ENCODE measurements at places on chromosomes 16 and 17. TPM values are rescaled to one million over a fixed set of nuclear protein-coding genes. Genes with fewer than 3 reads are reported as not detected.

CHST6 gene
- total RNA-seq: 2.5 TPM

LRRC36 gene
- 42.1 TPM for total RNA-seq

- H3K4me1 ChIP-seq: no peaks in the 10 kb centered on the region
- H3K4me3 ChIP-seq: no peak overlapping the region
- H3K36me3 ChIP-seq: peaks cover 88% of the 10 kb centered on the region
These were observed 57.2 kb downstream of the NUP88 start for GRCh38 chr17:5362162-5362811.

BAHCC1 gene
- 19.9 TPM for total RNA-seq

GRCh38 chr17:29495011-29495410 is 71.8 kb downstream of the ABHD15 start:
- H3K27me3 ChIP-seq: no peaks in the 10 kb centered on the region
- no peaks in the 10 kb centered on the region for H3K4me1 ChIP-seq
- no peak overlapping the region for H3K4me3 ChIP-seq
- no peak overlapping the region for H3K27ac ChIP-seq

DDX52 gene
- 20.3 TPM for total RNA-seq

DNA sequence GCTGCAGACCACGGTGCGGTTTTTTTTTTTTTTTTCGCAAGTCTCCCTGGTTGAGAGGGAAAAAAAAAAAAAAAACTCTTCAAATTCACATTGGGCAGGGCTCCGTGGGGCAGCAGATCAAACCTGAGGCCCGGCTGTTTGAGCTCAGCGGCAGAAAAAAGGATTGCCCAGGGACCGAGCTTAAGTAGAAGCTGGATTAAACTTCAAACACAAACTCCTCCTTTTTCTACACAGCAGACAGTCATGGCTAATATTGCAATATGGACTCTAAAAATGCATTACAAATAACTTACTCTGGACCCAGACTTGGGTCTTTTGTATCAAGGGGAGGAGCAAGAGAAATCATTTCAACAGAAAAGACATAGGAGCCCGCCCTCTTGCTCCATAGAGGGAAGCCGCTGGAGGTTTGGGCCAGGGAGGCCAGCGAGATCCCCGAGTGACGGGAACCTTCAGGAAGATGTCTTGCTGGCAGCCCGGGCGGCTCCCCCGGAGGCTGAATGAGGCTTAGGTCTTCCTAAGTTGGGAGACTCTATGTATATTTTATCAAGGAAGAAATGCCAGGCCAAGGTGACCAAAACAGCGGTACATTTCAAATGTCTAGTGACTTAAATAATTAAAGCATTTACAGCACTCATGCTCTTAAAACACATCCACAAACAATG is 167.7 kb downstream of the ZNF423 start:
- H3K4me3 ChIP-seq: no peak overlapping the region
- H3K27ac ChIP-seq: no peak overlapping the region
- no peaks in the 10 kb centered on the region for H3K4me1 ChIP-seq
- no peak for DNase-seq
- no peaks in the 10 kb centered on the region for H3K27me3 ChIP-seq
- no peaks in the 10 kb centered on the region for H3K36me3 ChIP-seq

GRCh38 chr16:20707461-20707860 is 10.0 kb upstream of the ACSM1 start:
- H3K4me3 ChIP-seq: no peak overlapping the region
- H3K27me3 ChIP-seq: no peaks in the 10 kb centered on the region
- H3K36me3 ChIP-seq: no peaks in the 10 kb centered on the region
- H3K27ac ChIP-seq: no peak overlapping the region

DNA sequence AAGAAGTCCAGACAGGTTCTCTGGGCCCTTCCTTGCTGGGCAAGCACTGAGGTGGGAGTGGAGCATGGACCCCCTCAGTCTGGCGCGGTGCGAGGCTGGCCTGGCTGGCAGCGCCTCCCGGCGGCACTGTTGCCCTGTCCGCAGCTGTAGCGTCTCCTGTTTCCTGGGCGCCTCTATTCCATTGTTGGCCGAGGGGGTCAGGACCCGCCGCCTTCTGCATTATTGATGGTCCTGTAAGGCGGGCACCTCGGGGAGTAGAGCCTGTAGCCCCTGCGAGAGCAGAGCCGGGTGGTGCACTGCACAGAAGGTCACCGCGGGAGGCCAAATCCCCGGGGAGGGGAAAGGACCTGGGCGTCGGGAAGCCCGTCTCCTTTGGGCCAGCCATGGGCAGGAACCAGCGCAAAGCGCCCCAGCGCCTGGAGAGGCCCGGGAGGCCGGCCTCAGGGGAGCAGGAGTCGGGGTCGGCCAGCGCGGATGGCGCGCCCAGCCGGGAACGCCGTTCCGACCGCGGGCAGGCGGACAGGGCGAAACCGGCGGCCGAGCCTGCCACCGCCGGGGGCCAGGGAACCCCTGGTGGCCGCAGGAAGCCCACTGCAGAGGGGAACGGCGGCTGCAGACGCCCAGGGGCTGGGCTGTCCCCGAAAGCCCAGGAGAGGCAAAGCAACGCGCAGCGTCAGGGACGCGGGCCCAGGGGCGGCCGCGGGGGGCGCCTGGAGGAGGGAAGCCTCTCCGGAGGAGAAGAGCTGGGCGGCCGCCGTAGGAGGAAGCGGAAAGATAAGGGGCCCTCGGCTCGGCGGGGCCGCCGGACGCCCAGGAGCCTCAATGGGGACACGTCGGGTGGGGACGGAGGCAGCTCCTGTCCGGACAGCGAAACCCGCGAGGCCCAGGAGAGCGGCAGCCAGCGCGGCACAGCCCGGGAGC is at the start of gene MYO15B:
TSS of gene MYO15B (plus strand) at position 126 of the 921 bp plus-strand sequence. CDS start at position 384, 258 bp downstream.
- H3K4me1 ChIP-seq: peaks cover 20% of the 10 kb centered on the region
- peak within 1 kb of the TSS; percentile 84 for H3K4me3 ChIP-seq
- no peaks in the 10 kb centered on the region for H3K27me3 ChIP-seq
- peak within 1 kb of the TSS; percentile 97 for H3K27ac ChIP-seq

IL21R gene
- 6.0 TPM for total RNA-seq

GRCh38 chr16:57572978-57573728 is 30.7 kb downstream of the ADGRG5 start:
- no peak for DNase-seq
- H3K27ac ChIP-seq: no peak overlapping the region
- no peaks in the 10 kb centered on the region for H3K36me3 ChIP-seq
- H3K4me3 ChIP-seq: no peak overlapping the region

CD300E gene
- 7.3 TPM for total RNA-seq

DNA sequence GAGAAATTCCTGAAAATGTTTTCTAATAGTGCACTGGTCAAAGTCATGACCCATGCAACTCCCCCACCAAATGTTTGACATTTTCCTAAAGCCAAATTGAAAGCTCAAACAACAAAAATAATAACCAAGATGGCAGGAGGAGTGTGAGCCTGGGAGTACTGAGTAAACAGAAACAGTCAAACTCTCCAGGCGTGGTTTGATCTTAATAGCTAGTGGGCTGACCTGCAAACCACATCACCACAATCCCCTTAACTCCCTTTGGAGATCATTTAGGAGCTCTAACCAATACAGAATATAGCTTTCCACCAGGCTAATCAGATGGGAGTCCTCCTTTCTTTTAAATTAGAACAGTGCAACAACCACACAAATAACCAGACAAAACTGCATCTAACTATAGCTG is 19.2 kb upstream of the MEIOC start:
- no peak overlapping the region for H3K27ac ChIP-seq
- no peaks in the 10 kb centered on the region for H3K36me3 ChIP-seq
- H3K4me3 ChIP-seq: no peak overlapping the region
- H3K4me1 ChIP-seq: no peaks in the 10 kb centered on the region

DNA sequence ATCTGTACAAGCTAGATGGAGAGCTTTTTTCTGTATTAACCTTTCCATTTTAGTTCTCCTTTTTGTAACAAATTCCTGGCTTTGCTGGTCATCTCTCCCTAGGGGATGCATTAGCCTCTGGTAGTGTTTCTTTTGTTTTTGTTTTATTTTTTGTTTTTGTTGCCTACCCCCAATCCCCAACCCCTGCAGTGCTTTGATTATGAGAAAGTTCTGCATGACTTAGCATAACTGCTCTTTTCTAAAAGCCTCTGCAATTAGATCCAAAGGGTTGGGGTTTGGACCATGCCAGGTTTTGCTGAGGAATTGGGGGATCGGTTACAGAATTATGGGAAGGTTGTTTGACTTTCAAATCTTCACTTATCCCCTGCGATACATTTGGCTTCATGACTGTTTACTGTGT is 98.2 kb downstream of the ADAMTS18 start:
- H3K36me3 ChIP-seq: no peaks in the 10 kb centered on the region
- H3K27me3 ChIP-seq: no peaks in the 10 kb centered on the region
- no peaks in the 10 kb centered on the region for H3K4me1 ChIP-seq
- no peak for DNase-seq
- no peak overlapping the region for H3K4me3 ChIP-seq
- H3K27ac ChIP-seq: no peak overlapping the region

DNA sequence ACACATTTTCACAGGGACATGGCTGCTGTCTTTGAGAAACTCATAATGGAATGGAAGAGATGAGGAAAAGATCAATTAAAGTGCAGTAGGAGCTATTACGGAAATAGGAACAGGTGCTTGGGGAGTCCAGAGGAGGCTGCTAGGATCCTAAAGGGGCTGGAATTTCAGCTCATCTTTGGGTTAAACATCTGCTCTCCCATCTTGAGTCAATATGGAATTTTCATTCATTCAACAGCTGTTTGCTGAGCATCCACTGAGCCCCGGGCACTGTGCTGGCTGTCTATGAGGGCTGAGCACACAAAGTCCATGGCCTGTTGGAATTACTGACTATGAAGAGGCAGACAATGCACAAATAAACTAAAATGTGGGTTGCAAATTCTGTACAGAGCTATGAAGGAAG is 47.9 kb downstream of the ASIC2 start:
- no peak overlapping the region for H3K27ac ChIP-seq
- H3K27me3 ChIP-seq: no peaks in the 10 kb centered on the region
- H3K4me1 ChIP-seq: no peaks in the 10 kb centered on the region
- no peaks in the 10 kb centered on the region for H3K36me3 ChIP-seq
- no peak overlapping the region for H3K4me3 ChIP-seq

- no peaks in the 10 kb centered on the region for H3K36me3 ChIP-seq
- no peaks in the 10 kb centered on the region for H3K4me1 ChIP-seq
- no peak overlapping the region for H3K4me3 ChIP-seq
- no peaks in the 10 kb centered on the region for H3K27me3 ChIP-seq
These were observed 36.8 kb downstream of the RPGRIP1L start for GRCh38 chr16:53666786-53667415.

- DNase-seq: no peak
- H3K4me1 ChIP-seq: peaks cover 16% of the 10 kb centered on the region
- H3K4me3 ChIP-seq: no peak overlapping the region
- H3K27me3 ChIP-seq: no peaks in the 10 kb centered on the region
- no peaks in the 10 kb centered on the region for H3K36me3 ChIP-seq
These were observed 212.3 kb downstream of the ZNF423 start for GRCh38 chr16:49643429-49644144.

STX1B gene
- 0.32 TPM for total RNA-seq

DNA sequence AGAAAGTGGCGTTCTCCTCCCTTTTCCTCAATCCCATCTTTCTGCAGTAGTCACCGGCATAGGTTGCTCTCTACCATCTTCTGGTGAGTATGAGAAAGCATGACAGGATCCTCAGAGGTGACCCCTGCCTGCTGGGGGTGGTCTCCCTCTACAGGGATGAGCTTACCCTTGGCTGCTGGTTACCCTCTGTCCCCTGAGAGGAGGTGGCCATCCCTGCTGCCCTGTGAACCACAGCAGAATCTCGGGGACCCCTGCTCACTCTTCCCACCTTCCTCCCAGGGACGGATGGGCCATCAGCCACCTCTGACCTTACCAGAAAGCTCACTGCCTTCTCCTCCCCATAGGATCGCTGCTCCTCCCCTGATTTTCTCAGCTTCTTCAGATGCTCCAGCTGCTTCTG is 7.8 kb downstream of the MEFV start:
- H3K27me3 ChIP-seq: no peaks in the 10 kb centered on the region
- no peak overlapping the region for H3K27ac ChIP-seq
- DNase-seq: no peak
- peaks cover 3% of the 10 kb centered on the region for H3K36me3 ChIP-seq
- H3K4me3 ChIP-seq: no peak overlapping the region

GRCh38 chr16:85536073-85536410 is 77.1 kb upstream of the GSE1 start:
- H3K4me3 ChIP-seq: no peak overlapping the region
- no peaks in the 10 kb centered on the region for H3K36me3 ChIP-seq
- H3K27me3 ChIP-seq: no peaks in the 10 kb centered on the region
- H3K4me1 ChIP-seq: peaks cover 38% of the 10 kb centered on the region

DNA sequence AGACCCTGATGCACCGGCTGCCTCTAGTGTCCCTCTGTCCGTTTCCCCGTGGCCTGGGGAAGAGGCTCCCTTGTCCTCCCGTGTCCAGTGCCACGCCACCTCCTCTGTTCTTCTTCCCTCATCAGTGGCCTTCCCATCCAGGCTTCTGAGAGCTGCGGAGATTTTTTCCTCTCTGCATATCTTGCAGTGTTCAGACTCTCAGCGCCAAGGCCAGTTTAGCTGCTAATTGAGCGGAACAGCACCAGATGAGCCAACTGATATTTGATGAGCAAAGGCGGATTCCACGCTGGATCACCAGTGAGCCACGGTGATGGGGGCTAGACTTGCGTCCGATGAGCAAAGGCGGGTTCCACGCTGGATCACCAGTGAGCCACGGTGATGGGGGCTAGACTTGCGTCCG is 257.6 kb downstream of the FOXL1 start:
- H3K27me3 ChIP-seq: peaks cover 6% of the 10 kb centered on the region
- no peak overlapping the region for H3K27ac ChIP-seq
- H3K4me1 ChIP-seq: no peaks in the 10 kb centered on the region
- no peak overlapping the region for H3K4me3 ChIP-seq

DNA sequence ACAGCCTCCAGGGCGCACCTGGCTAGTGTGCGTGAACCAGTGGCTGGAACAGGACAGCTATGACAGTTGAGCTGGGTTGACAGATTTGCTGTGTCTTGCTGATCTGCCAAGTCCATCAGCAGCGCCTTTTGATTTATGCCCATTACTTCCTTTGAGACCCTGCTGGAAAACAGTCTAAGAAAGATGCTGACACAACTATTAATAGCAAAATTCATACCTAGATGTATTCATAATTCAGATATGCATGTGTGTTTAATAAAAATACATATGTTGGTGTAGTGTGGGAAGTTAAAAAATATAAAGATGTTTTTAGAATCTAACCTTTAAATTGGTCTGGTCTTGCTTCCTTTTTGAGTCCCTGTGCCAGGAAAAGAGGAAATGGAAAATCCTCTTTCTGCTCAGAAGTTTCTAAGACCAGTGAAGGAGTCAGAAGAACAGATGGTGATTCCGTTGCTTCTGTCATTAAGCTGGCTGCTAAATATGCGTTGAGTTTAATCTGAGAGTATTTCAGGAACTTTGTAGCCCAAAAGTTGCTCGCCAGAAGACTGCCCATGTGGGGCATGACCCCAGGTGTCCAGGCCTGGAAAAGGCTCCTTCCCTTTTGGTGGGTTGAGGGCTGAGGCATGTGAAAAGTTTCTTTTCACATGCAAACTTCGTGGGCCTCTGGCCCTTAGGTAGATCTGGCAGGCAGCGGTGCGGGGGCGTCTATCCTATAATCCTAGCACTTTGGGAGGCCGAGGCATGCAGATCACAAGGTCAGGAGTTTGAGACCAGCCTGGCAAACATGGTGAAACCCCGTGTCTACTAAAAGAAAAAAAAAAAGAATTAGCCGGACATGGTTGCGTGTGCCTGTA is 40.0 kb upstream of the ENDOV start:
- no peak overlapping the region for H3K4me3 ChIP-seq
- H3K36me3 ChIP-seq: peaks cover 99% of the 10 kb centered on the region
- H3K4me1 ChIP-seq: no peaks in the 10 kb centered on the region
- H3K27me3 ChIP-seq: no peaks in the 10 kb centered on the region
- no peak for DNase-seq
- no peak overlapping the region for H3K27ac ChIP-seq

RPGRIP1L gene
- total RNA-seq: 6.6 TPM

Data from lower lobe of right lung (tissue), 2 donors.